ENCODE measurements at places on chromosomes 16 and 17.

DNA sequence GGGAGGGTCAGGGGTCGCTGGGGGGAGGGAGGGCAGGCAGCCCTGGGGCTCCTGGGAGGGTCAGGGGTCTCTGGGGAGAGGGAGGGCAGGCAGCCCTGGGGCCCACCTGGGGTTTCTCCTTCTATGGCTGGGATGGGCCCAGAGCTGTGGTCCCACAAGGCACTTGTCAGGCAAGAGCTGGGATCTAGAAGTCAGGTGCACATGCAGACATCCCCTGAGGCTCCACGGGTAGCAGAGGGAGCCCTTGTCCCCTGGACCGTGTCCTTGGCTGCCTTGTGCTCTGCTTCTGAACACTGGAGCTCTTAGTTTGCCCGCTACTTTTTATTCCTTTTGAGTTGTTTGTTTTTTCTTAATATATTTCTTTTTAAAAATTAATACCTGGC lies 1.8 kb downstream of the TUBB3 start:
- DNase-seq, result no peak

DNA sequence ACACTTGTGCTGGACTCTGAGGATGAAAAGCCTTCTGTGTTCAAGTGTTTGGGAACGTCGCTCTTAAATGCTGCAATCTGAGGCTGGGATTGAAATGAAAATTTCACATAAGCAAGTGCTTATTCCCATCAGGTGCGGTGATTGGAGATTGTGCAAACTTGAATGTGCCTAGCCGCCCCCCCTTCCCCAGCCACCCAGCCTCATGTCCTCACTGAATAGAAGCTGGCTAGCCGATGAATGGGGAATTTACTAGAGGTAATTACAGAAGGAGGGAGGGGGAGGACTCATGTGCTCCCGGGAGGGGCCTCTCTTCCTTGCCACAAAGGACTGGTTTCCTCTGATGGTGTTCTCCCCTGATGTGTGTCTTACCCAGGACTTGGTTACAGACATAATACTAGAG lies 544.8 kb upstream of the EEF2KMT start:
- no peak for DNase-seq

DNA sequence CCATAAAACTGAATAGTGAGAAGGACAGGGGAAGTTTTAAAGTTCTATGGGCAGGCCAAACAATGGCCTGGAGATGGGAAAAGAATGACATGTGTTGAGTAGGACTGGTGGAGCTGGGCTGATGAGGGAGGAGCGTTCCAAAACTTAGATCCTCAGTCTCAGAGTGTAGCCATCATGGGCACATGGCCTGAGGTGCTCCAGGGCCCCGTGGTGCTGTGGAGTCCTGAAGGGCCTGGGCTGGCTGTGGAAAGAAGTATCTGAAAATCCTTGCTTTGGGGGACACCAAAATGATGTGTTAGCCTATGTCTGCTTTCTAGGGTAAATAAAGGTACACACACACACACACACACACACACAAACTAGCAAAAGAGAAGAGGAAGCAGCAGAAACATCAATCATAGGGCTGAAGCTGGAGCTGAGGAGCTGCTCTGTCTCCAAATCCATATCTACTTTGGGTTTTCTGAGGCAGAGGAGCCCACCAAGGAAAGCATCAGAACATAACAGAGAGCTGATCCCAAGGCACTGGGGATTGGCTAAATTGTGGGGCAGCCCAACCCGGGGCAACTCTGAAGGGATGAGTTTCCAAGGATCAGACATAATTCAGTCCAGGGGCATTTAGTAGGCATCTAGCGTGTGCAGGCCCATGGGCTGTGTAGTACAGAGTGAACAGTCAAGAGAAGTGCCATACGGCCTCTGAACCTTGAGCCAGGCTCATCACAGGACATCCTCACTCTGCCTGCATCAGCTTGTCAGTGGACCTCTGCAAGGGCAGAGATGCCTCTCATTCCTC lies 85.2 kb downstream of the C16orf78 start:
- no peak for DNase-seq

DNA sequence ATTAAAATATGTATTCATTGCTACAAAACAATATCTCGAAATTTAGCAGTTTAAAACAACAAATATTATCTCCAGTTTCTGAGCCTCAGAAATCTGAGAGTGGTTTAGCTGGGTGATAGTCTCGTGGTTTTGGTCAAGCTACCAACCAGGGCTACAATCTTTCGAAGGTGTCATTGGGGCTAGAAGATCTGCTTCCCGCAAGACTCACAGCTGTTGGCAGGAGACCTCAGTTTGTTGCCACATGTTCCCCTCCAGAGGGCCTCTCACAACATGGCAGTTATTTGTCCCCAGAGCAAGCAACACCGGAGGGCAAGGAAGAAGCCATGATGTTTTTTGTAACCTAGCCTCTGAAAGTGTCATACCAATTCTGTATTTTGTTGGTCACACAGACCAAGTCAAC lies 12.0 kb upstream of the BCAS3 start:
- no peak for DNase-seq

- peak; percentile 60 for DNase-seq
These were observed 73.4 kb downstream of the HELZ start for GRCh38 chr17:67171560-67171959.

GRCh38 chr17:21108651-21109050 lies 18.1 kb upstream of the DHRS7B start:
- no peak for DNase-seq

- no peak for DNase-seq
These were observed 33.9 kb upstream of the GSE1 start for GRCh38 chr16:85579191-85579590.

DNA sequence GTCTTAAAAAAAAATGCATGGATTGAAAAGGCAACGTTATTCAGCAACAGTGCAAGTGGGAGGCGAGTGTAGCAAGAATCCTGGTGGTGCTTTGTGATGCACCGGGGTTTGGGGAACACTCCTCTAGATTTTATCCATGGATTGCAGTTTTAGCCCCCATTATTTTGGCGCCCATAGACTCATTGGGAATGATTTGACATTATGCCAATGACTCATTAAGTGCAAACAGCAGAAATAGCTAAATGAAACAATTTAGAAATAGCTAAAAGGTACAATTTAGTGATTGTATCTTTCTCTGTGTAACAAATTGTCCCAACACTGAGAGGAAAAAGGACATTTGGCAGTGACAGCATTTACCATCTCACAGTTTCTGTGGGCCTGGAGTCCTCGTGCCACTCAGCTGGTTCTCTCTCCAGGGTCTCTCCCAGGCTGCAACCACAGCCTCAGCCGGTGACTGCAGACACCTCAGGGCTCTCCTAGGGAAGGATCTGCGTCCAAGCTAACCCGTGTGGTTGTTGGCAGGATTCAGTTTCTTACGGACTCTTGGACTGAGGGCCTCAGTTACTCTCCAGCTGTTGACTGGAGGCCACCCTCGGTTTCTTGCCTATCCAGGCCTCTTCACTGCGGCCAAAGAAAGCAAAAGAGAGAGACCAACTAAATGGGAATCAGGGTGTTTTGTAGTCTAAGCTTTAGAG lies 398.7 kb downstream of the SNX29 start:
- DNase-seq, result no peak

DNA sequence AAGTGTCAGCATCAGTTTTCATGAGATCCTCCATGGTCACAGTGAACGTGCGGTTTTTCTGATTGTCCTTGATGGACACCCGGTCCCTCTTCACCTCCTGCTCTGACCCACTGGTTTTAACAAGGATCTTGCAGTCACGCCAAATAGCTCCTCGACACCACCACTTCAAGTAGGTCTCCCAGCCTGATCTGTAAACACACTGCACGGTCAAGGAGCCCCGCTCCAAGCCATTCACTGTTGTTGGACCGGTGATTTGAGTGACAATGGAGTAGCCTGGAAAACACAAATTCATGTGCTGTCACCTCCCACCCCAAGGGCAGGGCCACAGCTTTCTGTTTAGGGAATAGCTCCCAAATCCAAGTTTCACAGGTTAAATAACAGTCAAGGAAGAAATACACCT lies 8.2 kb downstream of the CD300LF start:
- DNase-seq, result no peak

- DNase-seq, result no peak
These were observed 4.8 kb downstream of the ARRB2 start for GRCh38 chr17:4715063-4715744.

DNA sequence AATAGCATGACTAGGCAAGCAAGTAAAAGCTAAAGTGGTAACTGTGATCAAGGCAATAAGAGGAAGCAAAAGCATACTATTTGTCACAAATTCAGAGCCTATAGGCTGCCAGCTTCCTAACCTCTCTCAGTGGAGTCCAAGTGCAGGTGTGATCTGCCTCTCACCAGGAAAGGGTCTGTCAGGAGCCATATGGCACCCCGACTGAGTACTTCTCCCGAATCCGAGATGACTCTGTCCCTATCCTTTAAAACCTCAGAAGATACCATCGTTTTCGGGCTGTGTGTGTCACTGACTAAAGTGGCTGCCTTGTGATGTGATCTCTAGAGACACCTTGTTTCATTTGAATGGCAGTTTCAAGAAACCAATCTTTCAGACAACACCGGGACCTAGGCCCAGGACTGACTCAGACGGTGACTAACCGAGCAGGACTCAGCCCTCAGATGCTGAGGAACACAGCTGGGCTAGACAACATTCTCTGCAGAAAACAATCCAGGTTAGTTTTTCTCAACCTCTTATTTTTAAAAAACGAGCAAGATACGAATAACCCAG lies 63.6 kb downstream of the SMG6 start:
- peak; percentile 71 for DNase-seq

- no peak for DNase-seq
These were observed 19.2 kb downstream of the KDM8 start for GRCh38 chr16:27222249-27223225.

- peak; percentile 91 for DNase-seq
These were observed 11.4 kb upstream of the TCAP start for GRCh38 chr17:39653662-39654331.

DNA sequence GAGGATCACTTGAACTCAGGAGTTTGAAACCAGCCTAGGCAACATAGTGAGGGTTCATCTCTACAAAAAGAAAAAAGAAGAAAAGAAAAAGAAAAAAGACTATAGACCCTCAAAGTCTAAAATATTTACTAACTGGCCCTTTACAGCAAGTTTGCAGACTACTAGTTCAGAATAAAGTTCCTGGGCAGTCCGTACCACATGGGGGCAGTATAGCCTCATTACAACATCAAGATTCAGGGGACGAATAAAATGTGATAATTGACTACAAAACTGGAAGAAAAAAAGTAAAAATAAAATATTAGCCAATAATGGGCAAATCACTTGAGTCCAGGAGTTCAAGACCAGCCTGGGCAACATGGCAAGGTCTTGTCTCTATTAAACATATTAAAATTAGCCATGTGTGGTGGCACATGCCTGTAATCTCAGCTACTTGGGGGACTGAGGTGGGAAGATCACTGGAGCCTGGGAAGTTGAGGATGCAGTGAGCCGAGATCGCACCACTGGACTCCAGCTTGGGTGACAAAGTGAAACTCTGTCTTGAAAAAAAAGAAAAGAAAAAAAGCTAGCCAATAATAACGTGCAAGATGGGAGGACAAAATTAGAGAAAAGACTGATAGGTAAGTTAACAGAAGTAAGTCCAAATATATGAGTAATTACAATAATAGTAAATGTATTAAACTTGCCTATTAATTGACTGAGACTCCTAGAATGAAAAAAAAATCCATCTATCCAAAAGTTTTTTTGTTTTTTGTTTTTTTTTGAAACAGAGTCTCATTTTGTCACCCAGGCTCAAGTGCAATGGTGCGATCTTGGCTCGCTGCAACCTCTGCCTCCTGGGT lies 129.4 kb upstream of the SEC14L1 start:
- DNase-seq, result no peak

GRCh38 chr17:44844390-44844830 lies 3.3 kb upstream of the HIGD1B start:
- DNase-seq, result no peak

DNA sequence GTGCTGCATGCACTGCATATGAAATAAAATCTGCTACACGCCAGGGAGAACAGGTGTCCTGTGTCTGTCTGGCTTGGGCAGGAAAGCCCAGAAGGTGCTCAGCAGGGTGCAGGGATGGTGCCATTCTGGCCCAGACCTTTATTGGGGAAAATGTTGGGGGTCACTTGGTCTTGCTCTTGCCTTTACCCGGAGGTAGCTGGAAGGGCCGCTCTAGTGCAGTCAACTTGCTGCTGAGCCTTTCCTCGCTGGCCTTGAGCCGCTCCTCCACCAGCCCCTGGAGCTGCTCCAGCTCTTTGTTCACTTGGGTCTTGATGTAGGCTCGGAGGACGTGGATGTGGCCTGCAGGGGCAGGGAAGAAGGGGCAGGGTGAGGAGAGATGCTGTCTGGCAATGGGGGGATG lies 4.5 kb downstream of the CFAP119 start:
- no peak for DNase-seq

DNA sequence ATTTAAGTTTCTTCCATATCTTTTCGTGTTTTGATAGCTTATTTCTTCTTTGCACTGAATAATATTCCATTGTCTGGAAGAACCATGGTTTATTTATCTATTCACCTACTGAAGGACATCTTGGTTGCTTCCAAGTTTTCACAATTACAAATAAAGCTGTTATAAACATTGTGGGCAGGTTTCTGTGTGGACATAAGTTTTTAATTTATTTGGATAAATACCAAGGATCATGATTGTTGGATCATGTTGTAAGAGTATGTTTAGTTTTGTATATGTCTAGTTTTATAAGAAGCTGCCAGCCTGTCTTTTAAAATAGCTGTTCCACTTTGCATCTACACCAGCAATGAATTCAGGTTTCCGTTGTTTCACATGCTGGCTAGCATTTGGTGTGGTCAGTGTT lies 339.4 kb downstream of the CDH11 start:
- DNase-seq, result no peak

- DNase-seq, result peak; percentile 67
These were observed 119.0 kb downstream of the SNX29 start for GRCh38 chr16:12095275-12096156.

DNA sequence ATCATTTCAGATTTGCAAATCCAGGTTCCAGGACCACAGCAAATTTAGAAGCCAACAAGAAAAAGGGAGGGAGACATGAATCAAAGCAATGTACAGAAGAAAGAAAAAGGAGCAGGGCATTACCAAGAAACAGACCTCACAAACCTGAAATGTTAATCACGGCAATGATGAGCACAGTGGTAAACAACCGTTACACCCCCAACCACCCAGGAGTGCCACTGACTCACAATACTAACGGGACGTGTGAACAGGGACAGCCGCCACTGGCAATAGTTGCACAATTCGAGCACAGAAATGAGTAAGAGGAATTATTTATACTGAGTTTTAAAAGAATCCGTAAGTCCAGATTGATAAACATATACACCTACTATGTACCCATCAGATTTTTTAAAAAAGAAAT lies 13.8 kb downstream of the USP22 start:
- no peak for DNase-seq

GRCh38 chr16:78988361-78988969 lies 612.1 kb downstream of the MAF start:
- DNase-seq, result no peak

- DNase-seq, result no peak
These were observed 545 bp downstream of the ARHGAP17 start for GRCh38 chr16:25014500-25015147.

Data from GM10248 (cell line).